ENCODE measurements at places on chromosomes 13 and 19.

DNA sequence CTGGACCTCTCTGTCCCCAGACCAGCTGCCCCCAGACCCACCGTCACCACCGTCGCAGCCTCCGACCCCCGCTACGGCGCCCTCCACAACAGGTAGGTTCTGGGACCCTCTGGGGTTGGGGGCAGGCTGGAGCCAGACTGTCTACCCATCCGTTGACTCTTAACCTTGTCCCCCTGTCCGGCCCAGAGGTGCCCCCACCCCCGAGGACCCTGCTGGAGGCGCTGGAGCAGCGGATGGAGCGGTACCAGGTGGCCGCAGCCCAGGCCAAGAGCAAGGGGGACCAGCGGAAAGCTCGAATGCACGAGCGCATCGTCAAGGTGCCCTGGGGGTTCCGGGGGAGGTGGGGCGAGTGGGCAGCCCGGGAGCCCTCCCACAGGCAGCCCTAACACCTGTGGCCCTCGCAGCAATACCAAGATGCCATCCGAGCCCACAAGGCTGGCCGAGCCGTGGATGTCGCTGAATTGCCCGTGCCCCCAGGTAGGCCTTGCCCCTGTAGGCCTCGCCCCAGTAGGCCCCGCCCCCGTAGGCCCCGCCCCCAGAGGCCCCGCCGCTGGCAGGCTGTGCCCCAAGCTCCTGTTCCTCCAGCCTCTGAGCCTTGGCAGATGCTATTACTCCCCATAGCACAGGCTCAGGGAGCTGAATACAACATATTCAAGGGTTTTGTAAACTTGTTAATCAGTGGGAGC, 12.9 kb downstream of the CC2D1A start:
- no peak for DNase-seq

- DNase-seq: no peak
Observed at GRCh38 chr13:39298951-39299350, 260.7 kb downstream of the NHLRC3 start.

- DNase-seq: no peak
Observed at GRCh38 chr13:100315522-100315921, 226.6 kb downstream of the PCCA start.

GRCh38 chr19:41223431-41224234, 4.6 kb downstream of the AXL start:
- DNase-seq: no peak

DNA sequence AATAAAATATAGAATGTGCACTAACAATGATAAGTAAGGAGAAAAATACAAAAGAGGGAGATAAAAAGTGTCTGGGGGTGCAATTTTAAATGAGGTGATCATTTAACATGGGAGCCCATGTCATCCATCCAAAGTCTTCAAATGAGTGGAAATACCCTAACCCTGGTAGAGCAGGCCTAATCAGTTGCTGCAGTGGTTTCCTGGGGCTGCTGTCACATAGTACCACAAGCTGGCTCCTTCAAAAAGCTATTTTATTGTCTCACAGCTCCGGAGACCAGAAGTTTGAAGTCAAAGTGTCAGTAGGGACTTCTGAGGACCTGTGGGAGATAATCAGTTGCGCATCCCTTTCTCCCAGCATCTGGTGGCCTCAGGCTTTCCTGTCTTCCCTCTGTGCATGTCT, 717.9 kb downstream of the DIAPH3 start:
- no peak for DNase-seq

GRCh38 chr19:33268162-33268991, 34.0 kb downstream of the CEBPA start:
- DNase-seq: peak; percentile 15

DNA sequence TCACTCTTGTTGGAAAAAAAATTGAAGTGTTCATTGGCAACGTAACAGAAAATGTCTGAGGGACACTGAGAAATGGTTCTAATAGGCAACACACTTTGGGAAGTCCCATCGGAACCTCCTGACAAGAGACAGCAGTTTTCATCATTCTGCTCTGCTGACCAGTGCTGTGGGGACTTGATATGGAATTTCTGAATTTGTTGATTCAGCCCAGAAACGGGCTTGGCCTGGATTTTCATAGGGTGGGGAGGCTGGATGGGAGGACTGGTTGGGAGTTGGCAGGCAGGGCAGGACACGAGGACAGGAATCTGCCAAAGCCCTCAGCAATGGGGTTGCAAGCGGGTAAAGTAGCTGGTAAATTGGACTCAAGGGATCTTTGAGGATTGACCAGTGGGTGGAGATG, 96.5 kb downstream of the DCT start:
- no peak for DNase-seq

- no peak for DNase-seq
Observed at GRCh38 chr13:79297128-79297527, 108.9 kb downstream of the RBM26 start.

DNA sequence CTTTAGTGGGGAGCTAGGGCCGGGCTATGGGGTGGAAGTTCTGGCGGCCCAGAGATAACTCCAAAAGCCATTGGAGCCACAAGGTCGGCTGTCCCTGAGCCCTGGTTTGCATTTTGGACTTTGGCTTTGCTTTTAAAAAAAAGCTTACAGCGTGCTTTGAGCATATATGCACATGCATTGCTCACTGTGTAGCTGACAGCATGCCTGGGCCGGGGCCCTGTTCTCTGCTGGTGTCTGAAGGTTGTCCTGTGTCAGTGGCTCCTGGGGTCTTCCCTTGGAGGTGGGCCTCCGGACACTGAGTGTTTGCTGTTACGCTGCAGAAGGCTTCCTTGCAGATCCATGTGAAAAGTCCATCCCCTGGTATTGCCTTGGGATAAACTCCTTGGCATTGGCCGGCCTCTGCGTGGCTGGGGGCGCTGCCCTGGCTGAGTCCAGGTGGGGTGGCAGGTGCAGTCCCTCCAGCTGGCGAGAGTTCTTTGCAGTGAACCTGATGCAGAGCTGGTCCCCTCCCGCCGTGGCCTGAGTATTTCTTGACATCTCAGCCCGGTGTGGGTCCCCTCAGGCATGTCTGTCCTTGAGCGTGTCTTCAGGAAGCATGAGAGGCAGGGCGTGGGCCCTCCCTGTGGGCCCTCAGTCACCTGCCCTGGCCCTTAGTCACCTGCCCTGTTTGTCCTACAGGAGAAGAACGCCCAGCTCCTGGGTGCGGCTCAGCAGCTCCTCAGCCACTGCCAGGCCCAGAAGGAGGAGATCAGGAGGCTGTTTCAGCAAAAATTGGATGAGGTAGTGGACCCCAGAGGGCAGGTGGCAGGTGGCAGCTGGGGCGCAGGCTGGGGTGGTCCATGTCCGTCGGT, 23.0 kb downstream of the PLEKHJ1 start:
- DNase-seq: no peak

- DNase-seq: peak; percentile 6
Observed at GRCh38 chr19:49861107-49861506, 6.3 kb downstream of the PNKP start.

- peak; percentile 4 for DNase-seq
Observed at GRCh38 chr13:59360108-59360507, 803.6 kb downstream of the DIAPH3 start.

GRCh38 chr13:26628706-26629105, 71.2 kb downstream of the WASF3 start:
- no peak for DNase-seq

Data from midbrain (tissue), 1 donor.